ENCODE measurements at places on chromosomes 1 and 21. TPM values are rescaled to one million over a fixed set of nuclear protein-coding genes. Genes with fewer than 3 reads are reported as not detected.
A peak's percentile ranks its signal among the peaks of the same experiment; 100 is the strongest.

DNA sequence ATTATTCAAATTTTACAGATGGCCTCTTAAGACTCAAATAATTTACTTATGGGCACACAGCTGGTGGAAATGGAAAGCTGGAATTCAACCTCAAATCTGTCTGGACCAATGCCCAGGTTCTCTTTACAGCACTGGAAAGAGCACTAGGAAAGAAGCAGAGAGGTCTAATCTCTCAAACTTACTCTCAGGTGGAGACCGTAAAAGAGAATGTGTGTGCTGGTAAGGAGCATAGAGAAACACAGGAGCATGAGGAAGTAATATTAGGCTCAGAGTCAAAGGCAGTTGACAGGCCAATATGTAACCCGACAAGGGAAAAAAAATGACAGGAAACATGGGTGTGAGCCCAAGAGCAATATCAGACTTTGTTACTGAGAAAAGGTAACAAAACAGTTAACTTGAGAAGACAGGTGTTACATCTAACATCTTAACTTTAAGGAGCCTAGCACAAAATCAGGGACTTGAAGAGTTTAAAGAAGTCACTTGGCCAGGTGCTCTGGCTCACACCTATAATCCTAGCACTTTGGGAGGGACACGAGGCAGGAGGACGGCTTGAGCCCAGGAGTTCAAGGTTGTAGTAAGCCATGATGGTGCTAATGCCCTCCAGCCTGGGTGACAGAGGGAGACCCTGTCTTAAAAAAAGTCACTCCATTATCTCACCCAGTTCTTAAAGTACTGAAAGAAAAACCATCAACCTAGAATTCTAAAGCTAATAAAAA, 20.7 kb downstream of the PPP1R15B start:
- DNase-seq = no peak
- no peak overlapping the region for H3K27ac ChIP-seq
- no peaks in the 10 kb centered on the region for H3K27me3 ChIP-seq
- H3K4me3 ChIP-seq = no peak overlapping the region
- no peaks in the 10 kb centered on the region for H3K4me1 ChIP-seq

DNA sequence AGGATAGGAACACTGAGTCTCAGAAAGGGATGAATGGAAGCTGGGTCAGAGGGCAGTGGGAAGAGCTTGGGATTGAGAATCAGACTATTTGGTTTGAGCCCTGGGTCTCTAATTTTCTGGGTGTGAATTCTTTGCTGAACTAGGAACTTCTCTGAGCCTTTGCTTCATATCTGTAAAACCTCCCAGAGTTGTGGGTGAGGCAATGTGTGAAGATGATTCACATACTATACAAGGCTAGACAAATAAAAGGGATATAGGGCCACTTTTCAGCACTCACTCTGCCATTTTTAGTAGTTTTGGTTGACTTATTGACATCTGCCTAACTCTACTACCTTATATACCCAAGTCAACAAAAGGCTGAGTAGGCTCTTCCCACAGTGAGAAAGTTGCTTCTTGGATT, 77.7 kb upstream of the JUN start:
- DNase-seq = no peak
- no peaks in the 10 kb centered on the region for H3K36me3 ChIP-seq
- no peak overlapping the region for H3K4me3 ChIP-seq
- H3K4me1 ChIP-seq = no peaks in the 10 kb centered on the region
- H3K27ac ChIP-seq = no peak overlapping the region
- no peaks in the 10 kb centered on the region for H3K27me3 ChIP-seq

- no peak overlapping the region for H3K4me3 ChIP-seq
- no peaks in the 10 kb centered on the region for H3K36me3 ChIP-seq
- DNase-seq = no peak
- no peaks in the 10 kb centered on the region for H3K27me3 ChIP-seq
- no peak overlapping the region for H3K27ac ChIP-seq
- no peaks in the 10 kb centered on the region for H3K4me1 ChIP-seq
Observed at GRCh38 chr1:96425382-96426129, 296.0 kb upstream of the PTBP2 start.

- no peaks in the 10 kb centered on the region for H3K36me3 ChIP-seq
- H3K27me3 ChIP-seq = no peaks in the 10 kb centered on the region
- peaks cover 23% of the 10 kb centered on the region for H3K4me1 ChIP-seq
Observed at GRCh38 chr1:193588311-193589082, 402.1 kb upstream of the B3GALT2 start.

DNA sequence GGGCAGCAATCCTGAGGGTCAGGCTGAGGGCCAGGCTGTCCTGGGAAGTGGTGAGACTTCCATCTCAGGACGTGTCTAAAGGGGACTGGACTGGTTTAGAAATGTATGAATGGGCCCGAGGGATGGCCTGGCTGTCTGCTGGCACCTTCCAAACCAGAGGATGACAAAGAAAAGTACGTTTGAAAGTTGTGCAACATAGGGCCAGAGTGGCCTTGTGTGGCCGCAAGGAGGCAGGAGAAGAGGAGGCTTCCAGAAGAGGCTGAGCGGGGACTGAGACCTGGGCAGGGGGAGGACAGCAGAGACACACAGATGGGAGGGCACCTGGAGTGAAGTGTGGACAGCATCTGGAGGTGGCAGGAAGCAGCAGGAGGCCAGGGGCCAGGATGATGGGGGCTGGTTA, 2.6 kb upstream of the SYTL1 start:
- no peaks in the 10 kb centered on the region for H3K27me3 ChIP-seq
- peaks cover 11% of the 10 kb centered on the region for H3K4me1 ChIP-seq
- H3K27ac ChIP-seq = no peak overlapping the region
- DNase-seq = no peak
- H3K36me3 ChIP-seq = peaks cover 37% of the 10 kb centered on the region

DNA sequence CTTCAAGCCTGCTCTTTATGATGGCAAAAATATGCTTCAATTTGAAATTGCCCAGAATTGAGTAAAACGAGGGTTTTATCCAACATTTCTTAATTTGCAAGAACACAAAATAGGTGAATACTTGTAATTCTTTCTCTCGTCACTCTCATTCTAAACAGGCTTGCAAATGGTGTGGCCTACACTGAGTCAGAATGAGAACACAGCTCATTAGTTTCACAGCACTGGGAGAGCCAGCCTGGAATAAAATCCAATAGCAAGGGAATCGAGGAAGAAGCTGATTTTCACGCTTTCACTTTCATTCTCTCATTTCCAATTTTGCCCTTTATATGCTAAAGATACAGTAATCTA, 537.5 kb downstream of the LTN1 start:
- H3K27ac ChIP-seq = no peak overlapping the region
- no peaks in the 10 kb centered on the region for H3K36me3 ChIP-seq
- H3K4me1 ChIP-seq = no peaks in the 10 kb centered on the region
- DNase-seq = no peak
- H3K27me3 ChIP-seq = no peaks in the 10 kb centered on the region

The ASCL5 gene
- not detected for total RNA-seq

GRCh38 chr1:26471498-26472319, 531 bp upstream of the HMGN2 start:
- peak overlapping the region; percentile 99 for H3K27ac ChIP-seq
- no peaks in the 10 kb centered on the region for H3K27me3 ChIP-seq
- peak overlapping the region; percentile 97 for H3K4me3 ChIP-seq
- peak; percentile 65 for DNase-seq
- peaks cover 44% of the 10 kb centered on the region for H3K36me3 ChIP-seq
- peaks cover 58% of the 10 kb centered on the region for H3K4me1 ChIP-seq

The TCHHL1 gene
- not detected for total RNA-seq

Data from left ventricle myocardium inferior (tissue), 1 donor.